ENCODE measurements at places on chromosomes 13 and 19.

DNA sequence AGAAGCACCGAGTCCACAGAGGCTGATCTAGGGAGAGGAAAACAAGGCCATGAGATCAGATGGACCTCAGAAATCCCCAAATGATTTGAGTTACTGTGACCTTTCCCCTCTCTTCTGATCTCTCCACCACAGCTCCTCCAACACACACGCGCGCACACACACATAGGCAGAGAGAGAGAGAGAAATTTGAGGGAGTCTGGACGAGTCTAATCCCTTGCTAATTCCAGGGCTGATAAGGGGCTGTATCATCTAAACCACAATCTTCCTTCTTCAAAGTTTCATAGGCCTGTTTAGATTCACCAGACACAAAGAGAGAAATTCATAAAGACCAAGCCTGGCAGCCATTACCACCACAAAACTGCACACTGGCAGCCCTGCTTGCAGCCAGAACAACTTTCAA lies 8.6 kb downstream of the ZFP82 start:
- no peak for DNase-seq

DNA sequence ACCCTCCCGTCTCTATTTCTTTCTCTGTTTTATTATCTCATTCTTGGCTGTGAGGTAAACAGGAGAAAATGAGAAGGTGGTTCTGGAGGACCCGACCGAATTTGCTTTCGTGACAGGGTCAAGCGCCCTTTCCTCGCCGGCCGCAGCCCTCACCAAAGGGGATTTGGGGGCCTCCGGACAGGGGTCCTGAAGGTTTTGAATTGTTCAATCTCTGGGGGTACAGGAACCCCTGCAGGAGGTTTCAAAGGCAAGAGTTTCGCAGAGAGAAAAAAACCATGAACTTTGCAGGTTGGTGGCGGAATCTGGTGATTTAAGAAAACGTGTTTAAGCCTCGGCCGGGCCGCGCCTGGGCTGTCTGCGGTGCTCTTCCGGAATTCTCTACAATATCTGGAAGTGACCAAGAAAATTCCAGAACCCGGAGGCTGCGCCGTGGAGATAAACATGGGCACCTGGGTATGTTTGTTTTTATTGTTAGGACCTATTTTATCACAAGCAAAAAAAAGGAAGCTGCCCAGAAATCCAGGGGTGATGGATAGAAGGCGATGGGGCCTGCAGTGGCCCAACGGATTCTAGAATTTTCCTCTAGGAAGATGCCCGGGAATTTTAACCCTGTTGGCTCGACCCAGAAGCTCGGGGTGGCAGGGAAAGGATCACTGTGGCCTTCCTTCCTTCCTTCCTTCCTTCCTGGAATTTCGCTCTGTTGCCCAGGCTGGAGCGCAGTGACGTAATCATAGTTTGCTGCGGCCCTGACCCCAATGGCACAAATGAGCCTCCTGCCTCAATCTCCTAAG lies 14.2 kb upstream of the PTBP1 start:
- no peak for DNase-seq

- peak; percentile 93 for DNase-seq
Measured at GRCh38 chr19:45079063-45079910, at the start of gene GEMIN7. GEMIN7 (plus strand) TSS chr19:45079260; CDS start chr19:45090115, 10,855 bp downstream.

GRCh38 chr19:5046339-5047039 lies 77.6 kb downstream of the KDM4B start:
- no peak for DNase-seq

DNA sequence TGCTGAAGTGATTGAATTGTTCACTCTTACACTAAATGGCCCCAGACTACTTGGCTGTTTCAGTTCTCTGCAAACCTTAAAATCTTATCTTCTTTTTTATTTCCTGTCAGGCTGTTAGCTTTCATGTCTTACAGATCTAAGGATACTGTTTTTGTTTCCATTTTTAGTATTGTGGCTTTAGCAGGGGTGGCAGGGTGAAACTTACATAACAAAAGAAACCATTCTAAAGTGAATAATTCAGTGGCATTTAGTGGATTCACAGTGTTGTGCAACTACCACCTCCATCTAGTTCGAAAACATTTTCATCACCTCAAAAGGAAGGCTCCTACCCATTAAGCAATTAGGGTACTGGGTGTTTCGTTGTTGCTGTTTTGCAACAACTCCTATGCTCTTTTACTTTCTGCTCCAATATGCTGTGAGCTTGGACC lies 19.8 kb downstream of the TMEM272 start:
- peak; percentile 80 for DNase-seq

GRCh38 chr13:96415831-96416385 lies 326.0 kb downstream of the HS6ST3 start:
- no peak for DNase-seq

- no peak for DNase-seq
Measured at GRCh38 chr19:7561325-7561724, 25.8 kb downstream of the PNPLA6 start.

DNA sequence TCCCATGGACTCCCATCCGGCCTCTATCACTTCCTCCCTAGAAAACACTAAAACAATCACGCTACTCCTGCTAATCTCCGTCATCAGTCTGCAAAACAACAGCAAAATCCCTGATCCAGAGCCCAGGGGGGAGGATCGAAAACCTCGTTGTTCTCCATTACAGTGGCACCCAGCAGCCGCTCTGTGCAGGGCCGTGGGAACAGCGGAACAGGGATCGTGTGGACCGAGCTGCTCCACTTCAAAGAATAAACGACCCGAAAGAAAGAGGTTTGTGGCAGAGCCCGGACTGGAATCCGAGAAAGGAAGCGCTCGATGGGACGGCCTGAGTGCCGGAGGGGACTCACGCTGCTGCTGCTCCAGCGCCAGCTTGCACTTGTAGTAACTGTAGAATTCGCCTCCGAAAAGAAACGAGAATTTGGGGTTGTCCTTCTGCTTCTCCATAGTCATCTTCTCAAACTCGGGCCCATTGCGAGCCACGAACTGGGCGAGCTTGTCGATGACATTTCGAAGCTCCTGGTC lies 652 bp downstream of the CHERP start:
- DNase-seq, result no peak

- DNase-seq, result no peak
Measured at GRCh38 chr13:78609464-78610205, 6.3 kb upstream of the POU4F1 start.

GRCh38 chr13:52414963-52415362 lies 9.0 kb upstream of the THSD1 start:
- no peak for DNase-seq

DNA sequence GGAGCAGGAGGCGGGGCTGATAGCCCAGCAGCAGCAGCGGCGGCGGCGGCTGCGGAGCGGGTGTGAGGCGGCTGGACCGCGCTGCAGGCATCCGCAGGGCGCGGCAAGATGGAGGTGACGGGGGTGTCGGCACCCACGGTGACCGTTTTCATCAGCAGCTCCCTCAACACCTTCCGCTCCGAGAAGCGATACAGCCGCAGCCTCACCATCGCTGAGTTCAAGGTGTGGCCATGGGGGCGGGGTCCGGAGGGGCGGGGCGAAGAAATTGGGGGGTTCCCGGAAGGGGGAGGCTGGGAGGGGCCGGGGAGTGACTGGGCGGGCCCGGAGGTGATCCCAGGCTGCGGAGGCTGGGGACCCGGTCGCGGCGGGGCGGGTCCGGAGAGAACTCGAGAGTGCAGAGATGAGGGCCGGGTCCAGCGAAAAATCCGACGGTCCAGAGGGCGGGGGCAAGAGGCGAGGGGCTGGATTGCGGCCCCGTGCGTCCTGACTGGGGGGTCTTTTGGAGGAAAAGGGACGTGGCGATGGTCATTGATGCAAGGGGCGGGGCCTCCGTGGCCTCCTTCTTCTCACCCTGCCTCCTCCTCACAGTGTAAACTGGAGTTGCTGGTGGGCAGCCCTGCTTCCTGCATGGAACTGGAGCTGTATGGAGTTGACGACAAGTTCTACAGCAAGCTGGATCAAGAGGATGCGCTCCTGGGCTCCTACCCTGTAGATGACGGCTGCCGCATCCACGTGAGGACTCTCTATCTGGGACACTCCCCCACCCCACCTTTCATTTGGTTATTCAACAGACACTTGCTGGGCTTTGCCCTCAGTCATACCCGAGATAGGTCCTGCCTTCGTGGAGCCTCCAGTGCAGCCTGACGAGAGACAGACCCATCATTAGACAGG lies at the start of gene TBCB:
TSS of gene TBCB (plus strand) at position 16 of the 891 bp plus-strand sequence. CDS start at position 109, 93 bp downstream.
- DNase-seq, result peak; percentile 71

- DNase-seq, result peak; percentile 17
Measured at GRCh38 chr13:41232578-41233480, 30.5 kb downstream of the MTRF1 start.

DNA sequence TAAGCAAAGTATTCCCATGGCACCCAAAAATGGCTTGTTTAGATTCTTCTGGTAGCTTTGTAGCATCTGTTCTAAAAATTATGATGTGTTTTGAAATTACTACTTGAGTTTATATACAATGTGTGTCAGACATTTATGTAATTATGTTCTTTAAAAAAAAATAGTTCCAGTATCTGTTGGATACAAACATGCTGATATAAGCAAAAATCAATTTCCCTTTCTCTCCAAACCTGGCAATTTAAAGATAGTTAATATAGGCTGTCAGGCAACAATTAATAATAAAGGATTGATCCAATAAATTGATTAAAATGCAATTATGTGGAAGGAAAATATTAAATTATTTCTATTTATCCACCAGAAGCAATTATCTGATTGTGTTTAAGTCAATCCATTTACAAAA lies 41.7 kb downstream of the OXGR1 start:
- DNase-seq, result no peak

- no peak for DNase-seq
Measured at GRCh38 chr19:2342656-2343288, 14.3 kb downstream of the SPPL2B start.

GRCh38 chr13:40152145-40152544 lies 496.7 kb downstream of the COG6 start:
- DNase-seq, result peak; percentile 75

- DNase-seq, result peak; percentile 91
Measured at GRCh38 chr19:56838909-56839651, 1.4 kb downstream of the PEG3 start.

All from suppressor macrophage (primary cell).